ENCODE measurements at places on chromosomes 12 and 14.

DNA sequence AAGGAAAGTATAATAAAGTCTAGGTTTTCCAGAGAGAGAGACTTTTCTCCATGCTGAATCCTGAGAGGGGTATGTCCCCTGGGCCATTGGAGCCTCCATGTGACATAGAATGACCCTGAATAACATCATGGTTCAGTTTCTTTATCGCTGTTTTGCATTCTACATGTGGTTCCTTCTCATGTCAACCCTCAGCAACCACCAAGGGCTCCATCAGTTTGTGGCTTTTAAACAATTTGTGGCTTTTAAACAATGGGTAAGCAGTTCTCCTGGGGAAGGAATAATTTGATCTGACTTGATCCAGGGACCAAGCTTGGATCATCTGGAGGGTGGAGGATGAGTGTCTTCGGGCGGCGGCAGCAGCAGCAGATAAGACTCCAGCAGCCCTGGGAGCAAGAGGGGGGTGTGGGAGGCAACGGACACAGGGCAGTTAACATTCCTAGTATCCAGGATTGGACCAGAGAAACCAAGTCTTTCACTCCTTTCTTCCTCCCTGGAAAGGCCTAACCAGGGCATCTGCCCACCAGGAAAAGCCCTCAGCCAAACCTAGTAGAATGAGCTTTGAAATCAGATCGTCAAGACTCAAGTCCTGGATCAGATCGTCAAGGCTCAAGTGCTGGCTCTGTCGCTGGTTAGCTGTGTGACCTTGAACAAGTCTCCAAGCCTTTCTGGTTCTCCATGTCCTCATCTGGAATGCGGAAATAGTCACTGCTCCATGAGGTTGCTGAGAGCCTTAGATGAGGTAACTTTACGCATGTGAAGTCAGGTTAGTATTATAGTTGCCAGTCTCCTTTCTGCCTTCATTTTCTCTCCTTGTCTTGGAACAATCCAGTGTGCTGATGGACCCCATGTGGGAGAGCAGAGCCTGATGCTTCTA is 27.8 kb upstream of the FAM222A start:
- peak; percentile 90 for DNase-seq

DNA sequence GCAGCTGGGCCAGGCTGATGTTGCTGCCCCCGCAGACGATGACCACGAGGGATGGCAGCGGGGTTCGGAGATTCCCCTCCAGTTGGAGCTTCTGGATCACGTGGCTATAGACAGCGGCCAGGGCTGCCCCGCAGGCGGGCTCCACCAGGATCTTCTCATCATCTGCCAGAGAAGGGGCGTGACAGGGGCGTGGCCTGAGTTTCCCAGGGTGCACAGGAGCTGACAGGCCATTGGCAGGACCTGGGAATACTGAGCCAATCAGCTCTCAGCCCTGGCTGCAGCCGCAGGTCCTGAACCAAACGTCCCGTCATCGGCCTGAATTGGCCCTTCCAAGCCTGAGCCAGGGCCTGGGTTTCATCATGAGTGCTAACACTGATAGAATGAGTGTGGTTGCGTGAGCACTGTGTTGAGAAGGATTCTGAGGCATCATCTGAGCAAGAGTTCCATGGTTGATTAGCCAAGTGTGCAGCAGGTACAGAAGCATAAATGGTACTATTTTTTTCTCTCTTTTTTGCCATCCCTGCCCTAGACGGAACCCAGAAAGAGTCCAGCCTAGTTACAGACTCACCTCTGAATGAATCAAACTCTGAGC is 10.6 kb downstream of the SDS start:
- no peak for DNase-seq

GRCh38 chr12:131415781-131416180 is 295.1 kb upstream of the SFSWAP start:
- peak; percentile 23 for DNase-seq

DNA sequence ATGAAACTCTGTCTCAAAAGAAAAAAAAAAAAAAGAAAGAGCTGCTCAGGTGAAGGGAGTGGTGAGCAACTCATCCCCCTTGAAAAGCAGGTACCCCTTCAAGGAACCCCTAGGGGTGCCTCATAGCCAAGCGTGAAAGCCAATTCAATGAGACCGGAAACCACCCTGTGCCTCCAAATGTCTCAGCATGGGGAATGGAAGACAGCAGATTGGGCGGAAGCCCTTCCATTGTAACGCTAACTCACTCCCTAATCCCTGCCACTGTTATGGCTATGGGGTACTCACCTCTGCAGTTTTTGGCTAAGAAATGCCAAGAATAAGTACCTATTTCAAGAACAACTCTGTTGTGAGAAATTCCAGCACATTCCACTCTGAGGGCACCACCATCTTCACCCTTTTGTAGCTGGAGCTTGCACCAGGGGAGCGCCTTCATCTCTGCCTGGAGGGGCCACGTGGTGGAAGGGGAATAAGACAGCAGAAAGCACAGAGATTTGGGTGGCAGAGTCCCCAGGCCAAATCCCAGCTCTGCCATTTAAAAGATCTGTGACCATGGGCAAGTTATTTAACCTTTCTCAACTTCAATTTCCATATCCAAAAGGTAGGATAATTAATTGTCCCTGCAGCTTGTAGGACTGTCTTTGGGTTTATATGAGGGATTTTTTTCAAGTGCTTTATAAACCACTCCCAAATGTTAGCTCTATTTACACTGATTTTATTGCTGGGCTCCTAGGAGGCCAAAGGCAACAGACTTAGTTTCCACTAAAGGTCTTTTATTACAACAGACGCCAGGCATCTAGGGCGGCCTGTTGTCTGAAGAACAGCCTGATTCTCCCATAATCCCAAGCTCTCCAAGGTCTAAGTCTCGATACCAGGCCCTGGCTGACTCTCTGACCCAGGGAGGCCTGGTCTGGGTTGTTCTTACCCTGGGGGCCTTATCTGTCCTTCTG is 63.9 kb downstream of the ITPK1 start:
- DNase-seq, result no peak

GRCh38 chr12:14946162-14946561 is 7.8 kb upstream of the ERP27 start:
- DNase-seq, result no peak

- DNase-seq, result no peak
Observed at GRCh38 chr12:52060498-52061177, 9.1 kb upstream of the ATG101 start.

DNA sequence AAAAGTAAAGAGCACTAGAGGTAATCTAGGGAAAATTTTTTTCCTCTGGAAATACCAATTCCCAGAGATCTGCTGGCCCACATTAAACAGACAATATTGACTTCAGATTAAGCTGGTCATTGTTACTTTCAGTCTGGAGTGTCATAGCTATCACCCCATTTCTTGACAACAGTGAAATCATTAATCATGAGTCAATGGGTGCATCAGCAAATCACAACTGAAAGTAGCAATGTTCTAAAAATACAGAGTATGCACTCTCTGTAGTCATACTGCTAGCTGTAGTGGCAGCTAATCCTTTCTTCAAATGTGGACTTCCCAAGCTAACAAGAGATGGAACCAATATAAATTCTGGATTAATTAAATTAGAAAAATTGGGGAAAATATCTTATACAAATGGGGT is 129.9 kb downstream of the CPNE8 start:
- no peak for DNase-seq

DNA sequence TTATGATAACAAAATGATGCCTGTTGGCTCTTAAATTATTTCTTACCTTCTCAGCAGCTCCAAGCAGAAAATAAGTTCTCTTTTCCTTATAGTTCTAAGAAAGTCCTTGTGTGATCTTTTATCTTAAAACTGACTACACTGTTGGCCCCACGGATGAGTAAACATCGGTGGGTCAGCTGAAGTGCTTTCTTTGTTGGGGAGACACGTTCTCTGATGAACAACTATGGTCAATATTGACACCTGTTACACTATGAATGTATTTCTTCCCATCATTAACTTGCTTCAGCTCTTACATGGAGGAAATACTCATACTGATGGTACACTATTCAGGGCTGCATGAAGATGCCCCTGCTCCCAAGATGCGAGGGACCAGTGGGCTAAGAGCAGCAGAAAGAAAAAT is 110.8 kb upstream of the EEA1 start:
- DNase-seq, result no peak

DNA sequence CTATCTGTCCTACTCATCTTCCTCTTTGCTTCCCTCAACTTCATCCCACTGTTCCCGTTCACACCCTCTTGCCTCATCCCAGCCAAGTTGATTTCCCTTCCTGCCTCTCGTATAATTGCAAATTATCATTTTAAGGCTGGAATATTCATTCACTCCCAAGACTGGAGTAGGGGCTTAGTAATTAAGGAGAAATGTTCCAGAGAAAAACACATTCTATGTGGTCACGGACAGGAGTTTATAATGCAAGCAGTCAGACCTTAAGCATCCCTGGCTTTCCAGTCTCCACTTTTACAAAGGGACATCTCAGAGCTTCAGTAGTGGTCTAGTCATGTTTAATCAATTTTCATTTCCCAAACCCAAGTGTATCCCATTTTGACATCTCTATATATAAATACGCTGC is 54.9 kb downstream of the TMEM132D start:
- DNase-seq, result no peak

- DNase-seq, result no peak
Observed at GRCh38 chr14:101591582-101591981, 30.3 kb downstream of the DIO3 start.

- no peak for DNase-seq
Observed at GRCh38 chr14:82298811-82299210, 765.2 kb upstream of the SEL1L start.

GRCh38 chr14:63245893-63246292 is 41.6 kb downstream of the RHOJ start:
- no peak for DNase-seq

DNA sequence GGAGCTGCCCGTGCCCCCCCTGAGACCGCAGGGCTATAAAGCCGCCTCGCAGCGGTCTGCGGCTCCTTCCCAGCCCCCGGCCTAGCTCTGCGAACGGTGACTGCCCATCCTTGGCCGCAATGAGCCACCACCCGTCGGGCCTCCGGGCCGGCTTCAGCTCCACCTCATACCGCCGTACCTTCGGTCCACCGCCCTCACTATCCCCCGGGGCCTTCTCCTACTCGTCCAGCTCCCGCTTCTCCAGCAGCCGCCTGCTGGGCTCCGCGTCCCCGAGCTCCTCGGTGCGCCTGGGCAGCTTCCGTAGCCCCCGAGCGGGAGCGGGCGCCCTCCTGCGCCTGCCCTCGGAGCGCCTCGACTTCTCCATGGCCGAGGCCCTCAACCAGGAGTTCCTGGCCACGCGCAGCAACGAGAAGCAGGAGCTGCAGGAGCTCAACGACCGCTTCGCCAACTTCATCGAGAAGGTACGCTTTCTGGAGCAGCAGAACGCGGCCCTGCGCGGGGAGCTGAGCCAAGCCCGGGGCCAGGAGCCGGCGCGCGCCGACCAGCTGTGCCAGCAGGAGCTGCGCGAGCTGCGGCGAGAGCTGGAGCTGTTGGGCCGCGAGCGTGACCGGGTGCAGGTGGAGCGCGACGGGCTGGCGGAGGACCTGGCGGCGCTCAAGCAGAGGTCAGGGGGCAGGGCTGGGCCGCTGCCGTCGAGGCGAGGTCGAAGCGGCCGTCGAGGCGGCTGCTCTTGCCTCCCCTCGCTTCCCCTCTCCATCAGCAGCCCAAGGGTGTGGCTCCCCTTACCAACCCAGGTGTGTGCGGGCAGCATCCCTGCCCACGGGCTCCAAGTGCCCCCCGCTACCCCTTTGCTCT is at the start of gene PRPH:
TSS of gene PRPH (plus strand) at position 66 of the 855 bp plus-strand sequence. CDS start at position 120, 54 bp downstream.
- DNase-seq, result no peak

DNA sequence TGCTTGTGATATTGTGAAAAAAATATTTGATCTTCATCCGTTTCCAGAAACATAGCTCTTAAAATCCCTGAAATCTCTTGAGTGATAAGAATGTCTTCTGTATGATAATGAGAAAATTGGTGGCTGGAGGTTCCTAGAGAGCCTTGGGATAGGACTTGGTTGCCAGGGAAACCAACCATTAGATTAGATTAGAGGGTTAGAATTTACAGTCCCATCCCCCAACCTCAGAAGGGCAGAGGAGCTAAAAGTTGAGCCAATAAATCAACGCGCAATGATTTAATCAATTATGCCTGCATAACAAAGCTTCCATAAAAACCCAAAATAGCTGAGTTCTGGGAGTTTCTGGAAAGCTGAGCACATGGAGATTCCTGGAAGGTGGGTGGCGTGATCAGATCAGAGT is 10.6 kb downstream of the SEL1L start:
- DNase-seq, result no peak

GRCh38 chr14:22567437-22567836 is 21.6 kb downstream of the DAD1 start:
- no peak for DNase-seq

DNA sequence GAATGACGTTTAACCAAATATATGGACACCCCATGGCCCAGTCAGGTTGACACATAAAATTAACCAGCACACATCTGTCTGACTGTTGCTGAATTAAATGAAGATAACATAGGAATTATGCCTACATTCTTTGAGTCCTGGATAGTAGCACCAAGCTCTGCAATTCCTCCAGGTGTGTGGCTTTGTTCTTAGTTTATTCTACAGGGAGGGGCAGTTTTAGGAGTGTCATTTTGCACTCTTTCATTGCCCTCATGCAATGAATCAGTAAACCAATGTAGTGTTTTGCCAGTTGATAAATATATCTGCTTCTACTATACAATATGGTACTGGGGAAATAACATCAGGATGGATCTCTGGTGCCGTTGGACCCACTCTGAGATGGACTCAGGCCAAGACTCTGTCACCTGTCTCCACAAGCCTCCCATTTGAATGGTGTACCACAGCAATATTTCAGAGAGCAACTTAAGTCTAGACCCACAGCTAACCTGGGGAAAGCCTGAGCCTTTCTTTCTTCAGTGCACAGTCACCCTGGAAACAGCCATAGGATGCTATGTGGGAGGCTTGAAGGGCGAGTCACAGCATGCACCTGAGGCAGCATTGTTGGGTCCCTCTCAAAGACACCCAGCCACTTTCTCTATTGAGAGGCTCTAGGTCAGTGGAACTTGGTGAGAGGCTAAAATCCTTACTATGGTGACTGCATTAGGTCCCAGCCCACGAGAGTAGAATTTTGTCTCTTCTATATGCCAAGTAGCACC is 73.2 kb downstream of the ANO4 start:
- no peak for DNase-seq

DNA sequence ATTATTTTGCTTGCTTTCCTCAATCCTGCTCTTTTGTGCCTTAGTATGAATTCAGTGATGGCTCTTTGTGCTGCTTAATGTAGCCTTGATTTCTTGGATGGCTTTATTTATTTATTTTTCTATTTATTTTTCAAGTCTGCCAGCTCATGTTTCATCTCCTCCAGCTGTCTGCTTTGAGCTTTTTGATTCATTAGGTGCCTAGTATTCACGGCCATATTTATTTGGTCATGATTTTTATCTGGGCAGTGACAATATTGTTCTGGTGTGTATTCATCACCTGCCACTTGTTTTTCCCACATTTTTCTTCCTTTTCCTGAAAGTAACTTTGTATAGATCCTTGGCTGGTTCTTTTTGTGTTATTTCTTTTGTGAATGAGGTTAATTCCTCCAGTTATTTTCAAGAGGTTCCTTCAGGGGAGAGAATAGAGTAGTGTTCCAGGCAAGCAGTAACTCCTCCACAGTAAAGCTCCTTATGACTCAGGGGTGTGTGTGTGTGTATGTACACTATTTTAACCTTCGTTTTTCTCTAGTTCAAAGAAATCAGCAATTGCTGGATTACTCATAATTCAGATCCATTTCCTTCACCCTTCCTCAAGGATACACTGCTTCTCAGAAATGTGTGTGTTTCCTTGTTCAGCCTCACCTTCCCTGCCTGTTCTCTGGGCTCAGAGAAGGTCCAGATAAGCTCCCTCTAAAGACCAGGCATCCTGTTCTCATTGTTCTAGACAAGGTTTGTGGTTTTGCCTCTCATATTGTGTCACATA is 51.6 kb upstream of the PMCH start:
- DNase-seq, result no peak

Data from OCI-M1 (cell line).